Stromal cell of bone marrow (primary cell): ENCODE measurements at places on chromosomes 6 and 20.
A peak's percentile ranks its signal among the peaks of the same experiment; 100 is the strongest.

GRCh38 chr6:170370416-170370815, 63.9 kb downstream of the FAM120B start:
- DNase-seq = no peak

GRCh38 chr6:29488874-29489273, 1.1 kb upstream of the MAS1L start:
- DNase-seq = no peak

DNA sequence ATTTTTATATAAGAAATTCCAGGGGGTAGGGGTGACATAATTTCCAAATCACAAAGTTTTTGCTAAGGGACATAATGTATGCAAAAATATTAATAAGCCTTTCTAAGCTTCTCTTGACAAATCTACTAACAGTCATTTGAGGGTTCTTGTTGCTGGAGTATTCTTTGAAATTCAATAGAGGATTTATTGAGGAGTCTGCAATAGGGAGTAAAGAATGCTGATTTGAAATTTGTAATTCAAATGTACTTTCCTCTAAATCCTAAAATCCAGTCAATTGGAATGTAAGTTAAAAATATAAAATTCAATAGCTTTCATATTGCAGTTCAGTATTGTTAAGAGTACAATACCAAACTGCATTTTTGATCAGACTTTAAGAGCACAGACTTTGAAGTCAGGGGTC, 17.1 kb upstream of the LCA5 start:
- no peak for DNase-seq

- DNase-seq = no peak
Measured at GRCh38 chr6:156395276-156395675, 381.9 kb upstream of the ARID1B start.

GRCh38 chr6:104896914-104897313, 37.2 kb upstream of the HACE1 start:
- DNase-seq = no peak

- DNase-seq = no peak
Measured at GRCh38 chr20:33069673-33070072, 9.8 kb upstream of the BPIFB4 start.

DNA sequence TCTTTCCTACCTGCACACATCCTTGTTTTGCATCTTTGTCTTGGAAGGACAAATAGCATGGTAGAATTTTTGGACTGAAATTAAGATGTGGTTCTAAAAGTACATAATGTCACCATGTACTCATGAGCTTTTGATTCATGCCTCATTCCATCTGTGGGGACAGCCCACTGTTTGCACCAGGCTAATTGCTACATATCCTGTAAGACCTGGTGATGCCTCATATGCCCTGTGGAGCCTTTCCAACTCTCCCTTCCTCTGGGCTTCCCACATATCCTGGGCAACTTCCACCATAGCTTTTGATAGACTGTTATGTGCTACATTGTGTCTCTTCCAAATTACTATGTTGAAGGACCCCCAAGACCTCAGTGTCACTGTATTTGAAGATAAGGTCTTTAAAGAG, 213.6 kb upstream of the PREP start:
- DNase-seq = no peak

DNA sequence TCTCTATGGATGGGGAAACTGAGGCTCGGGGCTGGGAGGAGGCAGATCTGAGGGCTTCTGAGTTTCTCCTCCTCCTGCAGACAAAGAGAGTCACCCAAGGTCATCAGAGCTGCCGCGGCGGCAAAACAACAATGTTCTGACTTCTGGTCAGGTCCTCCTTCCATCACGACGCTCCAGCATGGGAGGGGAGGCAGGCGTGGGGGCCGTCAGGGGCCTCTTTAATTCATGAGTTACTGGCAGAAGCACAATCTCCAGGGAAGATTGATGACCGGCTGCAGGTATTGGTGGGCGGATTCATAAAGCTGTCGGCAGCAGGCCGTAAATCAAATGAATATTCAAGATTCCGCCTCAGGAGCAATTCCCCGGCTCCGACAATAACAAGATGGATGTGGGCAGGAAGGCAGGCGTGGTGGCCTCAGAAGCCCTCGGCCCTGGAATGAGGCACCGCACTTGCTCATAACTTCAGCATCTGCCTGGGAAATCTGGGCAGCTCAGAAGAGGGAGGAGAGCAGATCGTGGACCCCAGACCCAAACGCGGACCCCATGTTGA, 19.1 kb downstream of the PCK1 start:
- no peak for DNase-seq

GRCh38 chr20:49384437-49385434, 97.7 kb downstream of the KCNB1 start:
- DNase-seq = peak; percentile 36

GRCh38 chr6:6686176-6686575, 97.7 kb downstream of the LY86 start:
- no peak for DNase-seq

- DNase-seq = no peak
Measured at GRCh38 chr6:85096976-85097375, 332.6 kb upstream of the TBX18 start.

DNA sequence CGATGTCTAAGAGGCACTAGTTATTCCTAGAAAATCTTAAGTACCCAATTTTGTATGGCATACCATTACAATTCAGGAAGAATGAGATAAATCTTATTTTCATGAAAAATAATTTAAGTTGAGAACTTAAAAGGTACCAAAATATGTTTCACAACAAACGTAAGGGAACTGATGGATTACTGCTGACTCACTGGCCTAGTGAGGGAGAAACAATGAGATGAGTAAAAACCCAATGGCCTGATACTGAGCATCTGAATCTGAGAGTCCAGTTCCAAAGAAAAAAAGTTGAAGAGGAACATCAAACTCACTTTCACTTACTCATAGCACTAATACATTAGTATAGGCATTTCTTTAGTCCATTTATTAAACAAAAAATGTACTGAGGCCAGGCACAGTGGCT, 56.0 kb downstream of the MDN1 start:
- DNase-seq = peak; percentile 11

GRCh38 chr6:148746363-148747144, at the start of gene UST:
TSS of gene UST (plus strand) at chr6:148747030. CDS start at chr6:148747431, 401 bp downstream.
- peak; percentile 94 for DNase-seq

DNA sequence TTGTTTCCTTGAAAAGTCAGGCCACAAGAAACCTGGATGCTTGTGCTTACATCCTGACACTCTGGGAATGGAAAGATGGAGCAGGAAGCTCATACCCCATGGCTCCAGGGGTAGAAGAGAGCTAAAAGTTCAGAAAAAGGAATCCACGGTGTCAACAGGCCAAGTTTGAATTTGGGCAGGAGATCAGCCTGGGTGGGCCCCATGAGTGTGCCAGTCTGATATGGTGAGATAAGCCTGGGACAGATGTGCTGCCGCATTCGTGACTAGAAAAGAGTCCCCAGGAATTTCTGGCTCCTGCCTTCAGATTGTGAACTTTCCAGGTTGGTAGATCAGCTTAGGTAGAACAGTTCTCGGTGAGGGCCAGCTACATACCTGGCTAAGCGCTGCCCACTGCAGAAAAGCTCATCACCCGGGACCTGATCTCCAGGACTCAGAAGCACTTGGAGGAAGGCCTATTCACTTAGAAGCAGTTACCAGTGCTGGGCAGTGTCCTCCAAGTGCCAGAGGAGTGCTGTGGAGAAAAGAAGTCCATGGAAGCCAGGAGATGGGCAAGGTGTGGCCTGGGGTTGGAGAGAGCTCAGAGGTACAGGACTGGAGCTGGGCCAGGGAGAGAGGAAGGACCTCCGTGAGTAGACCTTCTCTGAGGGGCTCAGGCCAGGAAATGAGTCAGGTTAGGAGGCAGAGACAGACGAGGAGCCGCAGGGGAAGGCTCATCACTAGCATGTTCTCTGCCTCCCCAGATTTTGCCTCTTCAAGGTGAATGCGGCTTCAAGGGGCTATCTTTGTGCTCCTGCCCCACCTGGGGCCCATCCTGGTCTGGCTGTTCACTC, at the start of gene TSPO2:
Gene TSPO2 (plus strand): TSS at position 242 of the 830 bp plus-strand sequence. CDS start 519 bp downstream, at position 761.
- no peak for DNase-seq

- peak; percentile 31 for DNase-seq
Measured at GRCh38 chr20:59063358-59064213, 21.0 kb upstream of the PRELID3B start.

GRCh38 chr20:51372176-51372803, 170.2 kb downstream of the NFATC2 start:
- peak; percentile 52 for DNase-seq

DNA sequence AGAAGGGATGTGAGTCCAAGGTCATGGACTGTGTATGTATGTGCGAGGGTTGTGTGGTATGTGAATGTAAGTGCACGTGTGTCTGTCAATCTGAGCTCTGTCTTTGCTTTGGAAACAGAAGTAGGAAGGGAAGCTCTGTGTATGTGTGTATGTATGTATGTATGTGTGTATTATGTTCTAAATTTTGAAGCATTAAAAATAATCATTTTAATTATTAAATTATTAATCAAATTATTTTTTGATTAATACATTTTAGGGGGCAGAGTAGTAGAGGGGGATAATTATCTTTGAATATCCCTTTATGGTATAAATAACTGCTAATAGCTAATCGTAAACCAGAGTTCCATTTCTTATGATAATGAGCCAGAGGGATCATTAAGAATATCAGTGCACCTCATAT, 42.8 kb downstream of the SH3BGRL2 start:
- DNase-seq = no peak

DNA sequence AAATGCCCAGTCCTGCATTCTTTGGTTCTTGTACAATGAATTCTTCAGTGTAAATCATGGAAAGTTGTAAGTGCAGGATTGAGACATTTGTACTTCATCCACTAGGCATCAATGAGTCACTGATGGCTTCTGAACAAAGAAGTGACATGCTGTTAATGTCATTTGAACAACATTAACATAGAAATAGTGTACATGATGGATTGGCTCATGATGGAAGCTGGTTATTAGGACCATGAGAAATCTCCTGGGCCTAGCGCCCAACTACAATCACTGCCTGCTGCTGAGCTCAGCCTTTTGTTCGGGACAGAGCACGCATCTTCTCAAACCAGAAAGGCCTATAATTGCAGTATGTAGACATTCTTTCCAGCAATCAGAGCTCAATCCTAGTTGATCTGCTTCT, 316.8 kb upstream of the TSHZ2 start:
- no peak for DNase-seq

DNA sequence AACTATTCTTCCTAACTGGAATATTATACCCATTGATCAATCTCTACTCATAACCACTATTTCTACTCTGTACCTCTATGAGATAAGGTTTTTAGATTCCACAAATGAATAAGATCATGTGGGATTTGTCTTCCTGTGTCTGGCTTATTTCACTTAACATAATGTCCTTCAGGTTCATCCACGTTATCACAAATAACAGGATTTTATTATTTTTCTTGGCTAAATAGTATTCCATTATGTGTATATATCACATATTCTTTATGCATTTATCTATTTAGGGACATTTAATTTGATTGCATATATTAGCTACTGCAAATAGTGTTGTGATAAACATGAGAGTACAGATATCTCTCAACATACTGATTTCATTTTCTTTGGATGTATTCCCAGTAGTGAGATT, 823.0 kb upstream of the ADGRB3 start:
- DNase-seq = no peak
